EL (cell line): ENCODE measurements at places on chromosomes 11 and 22.

- DNase-seq: no peak
Measured at GRCh38 chr22:17878186-17878694, 104.0 kb upstream of the BID start.

GRCh38 chr11:124075841-124076651, 34.9 kb upstream of the OR10G7 start:
- no peak for DNase-seq

DNA sequence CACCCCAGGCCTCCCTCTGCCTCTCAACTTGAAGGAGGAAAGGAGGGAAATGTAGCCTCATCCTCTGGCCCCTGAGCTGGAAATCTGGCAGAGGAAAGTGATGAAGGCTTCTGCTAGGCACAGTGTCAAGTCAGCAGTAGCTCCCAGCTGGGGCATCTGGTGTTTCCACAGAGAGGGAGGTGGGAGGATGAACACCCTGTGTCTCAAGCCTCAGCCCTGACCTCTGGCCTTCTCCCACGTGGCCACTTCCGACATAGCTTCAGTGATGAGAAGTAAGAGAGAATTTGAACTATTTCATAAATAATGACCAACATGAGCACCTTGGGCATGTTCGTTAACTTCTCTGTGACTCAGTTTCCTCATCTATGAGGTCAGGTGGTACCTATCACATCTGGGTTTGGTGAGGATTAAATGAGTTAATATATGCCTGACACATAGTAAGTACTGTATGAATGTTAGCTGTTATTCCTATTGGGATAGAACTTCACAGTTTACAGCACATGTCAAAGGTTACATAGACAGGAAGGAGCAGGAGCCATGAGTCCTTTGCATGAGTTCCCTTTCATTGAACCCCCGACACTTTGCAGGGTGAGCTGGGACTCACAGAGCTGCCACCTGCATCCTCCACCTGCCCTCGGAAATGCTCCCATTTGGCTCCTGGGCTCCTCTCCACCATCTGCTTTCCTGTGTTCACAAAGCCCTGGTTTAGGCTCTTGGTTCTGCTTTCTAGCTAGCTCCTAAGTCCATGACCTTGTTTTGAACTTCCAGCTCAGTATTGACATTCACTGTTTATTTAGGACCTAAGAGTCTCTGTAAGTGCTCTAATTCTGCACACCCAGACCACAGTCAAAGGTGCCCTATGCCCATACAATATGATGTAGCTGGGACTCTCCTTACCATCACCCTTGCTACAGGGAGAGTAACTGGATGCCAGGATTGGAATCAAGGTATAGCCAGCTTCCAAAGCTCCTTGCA, 61.7 kb downstream of the CSNK2A3 start:
- no peak for DNase-seq

GRCh38 chr22:46596032-46596441, 24.1 kb upstream of the GRAMD4 start:
- peak; percentile 43 for DNase-seq

- DNase-seq: peak; percentile 84
Measured at GRCh38 chr22:45903355-45904135, 73.4 kb downstream of the WNT7B start.
